Iris pigment epithelial cell (primary cell): ENCODE measurements at places on chromosomes 12 and 14.

DNA sequence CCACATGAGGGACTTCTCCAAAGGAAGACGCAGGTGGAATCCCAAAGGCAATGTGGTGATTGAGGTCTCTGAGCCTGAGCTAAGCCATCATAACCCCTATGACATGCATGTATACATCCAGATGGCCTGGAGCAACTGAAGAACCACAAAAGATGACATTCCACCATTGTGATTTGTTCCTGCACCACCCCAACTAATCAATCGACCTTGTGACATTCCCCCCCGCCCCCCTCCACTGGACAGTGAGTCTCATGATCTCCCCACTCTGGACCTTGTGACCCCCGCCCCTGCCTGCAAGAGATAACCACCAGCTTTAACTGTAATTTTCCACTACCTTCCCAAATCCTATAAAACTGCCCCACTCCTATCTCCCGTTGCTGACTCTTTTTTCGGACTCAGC, 87.9 kb downstream of the VCPKMT start:
- DNase-seq = no peak

DNA sequence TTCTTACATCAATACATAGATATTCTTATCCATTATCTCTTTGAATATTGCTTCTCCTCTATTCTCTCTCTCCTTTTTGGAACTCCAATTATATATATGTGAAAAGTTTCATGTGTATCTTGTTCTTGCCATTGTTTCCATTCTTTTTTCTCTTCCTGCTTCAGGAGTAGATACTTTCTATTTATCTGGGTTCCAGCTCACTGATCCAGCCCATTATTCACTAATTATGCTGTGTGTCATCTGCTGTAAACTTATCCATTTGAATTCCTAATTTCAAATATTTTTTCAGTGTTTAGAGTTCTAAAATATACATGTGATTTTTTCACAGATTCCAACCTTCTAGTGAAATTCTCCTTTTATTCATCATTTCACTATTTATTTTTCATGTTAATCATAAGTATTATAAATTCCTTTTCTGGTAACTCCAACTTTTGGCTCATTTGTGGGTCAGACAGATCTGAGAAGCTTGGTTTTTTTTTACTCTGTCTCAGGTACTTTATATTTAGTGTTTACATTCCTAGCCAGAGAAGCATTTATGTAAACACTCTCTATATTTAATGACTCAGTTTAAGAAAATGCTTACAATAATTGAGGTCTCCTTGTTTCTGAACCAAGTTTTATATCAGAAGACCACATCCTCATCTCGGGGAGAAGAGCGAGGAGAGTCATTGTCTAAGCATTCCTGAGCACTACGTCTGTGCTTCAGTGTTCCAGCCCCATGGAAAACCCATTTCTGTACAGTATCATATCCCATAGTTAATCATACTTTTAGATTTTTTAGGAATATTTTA, 15.9 kb upstream of the AMIGO2 start:
- DNase-seq = peak; percentile 88

DNA sequence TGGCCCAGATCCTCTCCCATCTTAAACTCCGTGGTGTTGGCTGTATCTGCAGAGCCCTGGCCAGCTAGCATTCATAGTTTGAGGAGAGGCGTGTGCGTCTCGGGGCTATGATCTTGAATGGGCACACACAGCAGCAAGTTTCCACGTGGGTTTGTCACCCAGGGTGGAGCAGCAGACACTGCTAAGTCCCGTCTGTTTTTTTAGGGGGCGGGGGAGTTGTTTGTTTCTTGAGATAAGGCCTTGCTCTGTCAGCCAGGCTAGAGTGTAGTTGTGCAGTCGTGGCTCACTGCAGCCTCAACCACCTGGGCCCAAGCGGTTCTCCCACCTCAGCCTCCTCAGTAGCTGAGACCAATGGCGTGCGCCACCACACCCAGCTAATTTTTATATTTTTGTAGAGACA, 20.1 kb upstream of the TEX22 start:
- no peak for DNase-seq

DNA sequence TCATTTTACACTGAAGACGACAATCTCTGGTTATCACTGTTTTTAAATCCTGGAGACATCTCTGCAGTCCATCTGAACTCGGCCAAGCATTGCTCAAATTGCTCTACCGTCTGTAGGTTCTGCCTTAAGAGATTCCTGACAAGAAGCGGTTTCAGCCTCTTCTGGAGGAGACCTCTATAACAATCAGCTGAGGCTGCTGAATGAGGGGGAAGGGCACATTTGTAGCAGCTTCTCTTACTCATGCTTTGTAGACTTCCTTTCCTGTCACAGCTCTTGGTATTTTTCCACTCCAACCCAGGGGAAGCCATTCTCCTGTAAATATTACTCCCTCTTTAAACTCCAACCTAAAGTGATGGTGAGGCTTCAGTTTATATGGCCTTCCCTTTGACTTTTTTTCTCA, 3.0 kb downstream of the ARG2 start:
- DNase-seq = peak; percentile 90

GRCh38 chr12:24256684-24257083, 307.2 kb upstream of the SOX5 start:
- DNase-seq = no peak

DNA sequence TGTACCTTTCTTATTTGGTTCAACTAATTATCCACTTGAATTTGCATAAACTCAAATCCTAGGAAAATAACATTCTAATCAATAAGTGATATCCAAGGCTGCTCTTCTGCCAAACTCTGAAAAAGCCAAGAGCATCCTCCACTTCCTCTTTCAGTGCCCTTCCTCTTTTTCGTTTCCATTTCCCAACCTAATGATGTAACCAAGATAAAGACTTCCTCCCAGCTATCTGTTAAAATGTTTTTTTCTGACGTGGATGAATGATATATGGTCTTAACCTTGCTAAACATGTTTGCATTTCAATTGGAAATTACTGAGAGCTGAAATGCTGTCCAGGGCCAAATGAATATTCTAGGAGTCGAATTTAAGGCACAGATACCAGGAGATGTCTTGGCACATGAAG, 459.5 kb upstream of the PDE3A start:
- no peak for DNase-seq

- DNase-seq = no peak
Observed at GRCh38 chr14:80944861-80945617, 3.5 kb upstream of the CEP128 start.

DNA sequence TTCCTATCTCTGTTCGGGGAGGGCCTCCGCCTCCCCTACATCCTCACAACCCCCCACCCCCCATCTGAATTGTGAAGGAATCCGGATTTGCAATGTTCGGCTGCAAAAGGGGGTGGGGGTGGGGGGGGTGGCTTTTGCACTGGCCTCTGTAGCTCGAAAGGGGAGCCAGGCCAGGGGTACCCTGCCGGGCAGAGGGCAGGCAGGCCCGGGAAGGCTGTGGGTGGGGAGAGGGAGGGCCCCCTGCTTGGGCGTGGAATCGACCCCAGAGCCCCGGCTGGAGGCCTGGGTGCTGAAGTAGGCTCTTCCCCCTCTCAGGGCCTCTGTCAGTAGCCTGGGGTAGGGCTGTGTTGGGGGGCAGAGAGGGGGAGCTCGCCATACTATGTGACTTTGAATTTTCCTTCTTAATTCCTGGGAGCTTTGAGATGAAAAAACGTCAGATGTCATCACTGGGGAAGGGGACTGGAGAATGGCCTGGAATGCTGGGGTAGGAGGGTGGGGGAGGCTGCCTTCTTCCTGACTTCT, 1.1 kb downstream of the LRP1 start:
- DNase-seq = no peak

DNA sequence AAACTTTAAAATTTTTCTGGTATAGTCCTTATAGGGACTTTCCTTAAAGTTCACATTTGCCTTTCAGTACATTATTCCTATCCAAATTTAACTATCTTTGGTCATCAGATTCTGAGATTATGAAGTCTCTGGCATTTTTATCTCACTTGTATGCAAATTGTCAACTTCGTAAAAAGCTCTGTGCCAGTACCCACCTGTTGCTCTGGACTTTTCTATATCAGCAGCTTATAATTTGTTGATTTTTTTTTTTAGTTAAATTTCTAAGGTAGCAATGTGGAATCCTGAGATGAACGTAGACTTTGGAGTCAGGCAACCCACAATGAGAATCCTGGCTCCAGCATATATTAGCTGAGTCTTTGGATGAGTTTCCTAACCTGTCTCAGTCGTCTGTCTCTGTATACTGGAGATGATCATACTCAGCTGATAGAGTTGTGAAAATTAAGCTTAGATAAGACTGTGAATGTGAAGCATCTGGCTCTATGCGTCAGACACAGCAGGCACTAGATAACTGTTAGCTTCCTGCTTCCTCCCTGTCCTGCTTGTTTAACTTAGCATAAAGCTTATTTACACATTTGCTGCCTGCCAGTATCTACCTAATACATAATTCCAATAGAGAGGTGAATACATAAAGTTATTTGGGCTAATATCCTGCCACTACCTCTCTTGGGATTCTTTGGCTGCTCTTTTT, 59.8 kb downstream of the MARK3 start:
- DNase-seq = peak; percentile 94

DNA sequence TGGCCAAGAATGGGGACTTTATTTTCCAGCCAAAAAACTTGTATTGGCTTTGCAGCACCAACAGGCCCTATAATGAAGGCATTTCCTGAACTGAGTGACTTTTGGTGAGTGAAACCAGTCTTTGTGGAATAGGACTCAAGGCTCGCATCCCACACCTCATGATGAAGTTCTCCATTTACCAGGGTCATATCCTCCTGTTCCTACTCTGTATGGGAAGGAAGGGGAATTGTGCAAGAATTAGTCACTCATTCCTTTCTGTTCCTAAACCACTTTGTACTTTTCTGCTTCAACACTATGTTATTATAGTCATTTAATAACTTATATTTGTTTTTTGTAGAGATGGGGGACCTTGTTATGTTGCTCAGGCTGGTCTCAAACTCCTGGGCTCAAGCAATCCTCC, 2.3 kb upstream of the SPATS2 start:
- peak; percentile 89 for DNase-seq

DNA sequence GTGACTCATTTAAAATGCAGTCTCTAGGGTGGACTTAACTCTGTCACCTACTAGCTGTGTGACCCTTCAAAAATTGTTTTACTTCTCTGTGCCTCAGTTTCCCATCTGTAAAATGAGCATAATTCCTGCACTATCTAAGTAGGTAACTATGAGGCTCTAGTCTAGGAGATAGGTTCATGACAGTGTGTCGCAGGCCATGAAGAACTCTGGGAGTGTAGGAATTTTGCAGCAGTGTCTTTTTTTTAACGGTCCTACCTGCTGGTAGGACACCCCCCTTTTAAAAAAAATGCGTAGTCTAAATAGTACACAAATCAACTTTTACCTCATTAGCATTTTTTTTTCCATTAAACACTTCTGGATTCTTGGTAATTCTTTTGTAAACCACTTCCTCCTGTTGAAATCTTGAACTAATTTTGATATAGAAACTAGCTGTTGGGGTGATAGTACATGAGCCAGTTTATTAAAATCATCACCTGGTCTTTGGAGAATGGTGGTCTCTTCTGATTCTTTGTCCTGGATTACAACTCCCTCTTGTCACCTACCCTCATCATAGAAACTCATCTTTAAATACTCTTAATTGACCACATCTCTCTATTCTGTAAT, 86.0 kb upstream of the SLC38A2 start:
- DNase-seq = no peak

DNA sequence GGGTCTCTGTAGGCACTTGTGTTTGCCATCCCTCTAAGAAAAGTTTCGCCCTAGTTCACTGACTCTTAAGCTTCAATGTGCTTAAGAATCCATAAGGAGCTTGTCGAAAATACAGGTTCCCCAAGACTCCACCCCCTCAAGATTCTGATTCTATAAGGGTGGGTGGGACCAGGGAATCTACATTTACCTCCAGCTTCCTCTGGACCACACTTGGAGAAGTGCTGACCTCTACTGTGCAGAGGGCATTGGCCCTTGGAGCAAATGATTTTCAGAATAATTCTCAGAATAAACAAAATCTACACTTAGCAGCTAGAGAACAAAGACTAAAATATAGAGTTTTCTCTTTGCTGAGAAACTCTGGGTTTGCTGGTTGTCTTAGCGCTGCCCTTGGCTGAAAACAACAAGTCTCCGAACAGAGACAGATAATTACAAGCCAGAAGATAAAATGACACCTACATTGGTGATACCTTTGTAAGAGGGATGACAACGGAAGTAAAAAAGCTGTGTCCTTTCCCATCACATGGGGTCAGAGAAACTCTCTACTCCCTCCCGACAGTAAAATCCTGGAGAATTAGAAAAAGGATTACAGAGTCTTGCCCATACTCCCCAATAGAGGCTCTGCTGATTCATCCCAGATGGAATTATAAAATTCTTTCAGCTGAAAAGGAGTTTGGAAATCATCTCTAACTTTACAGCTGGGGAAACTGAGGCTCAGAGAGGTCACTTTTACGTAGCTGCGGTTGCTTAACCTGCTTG, 4.8 kb downstream of the TGFB3 start:
- no peak for DNase-seq

- DNase-seq = no peak
Observed at GRCh38 chr14:59239022-59239421, 50.6 kb downstream of the DAAM1 start.

DNA sequence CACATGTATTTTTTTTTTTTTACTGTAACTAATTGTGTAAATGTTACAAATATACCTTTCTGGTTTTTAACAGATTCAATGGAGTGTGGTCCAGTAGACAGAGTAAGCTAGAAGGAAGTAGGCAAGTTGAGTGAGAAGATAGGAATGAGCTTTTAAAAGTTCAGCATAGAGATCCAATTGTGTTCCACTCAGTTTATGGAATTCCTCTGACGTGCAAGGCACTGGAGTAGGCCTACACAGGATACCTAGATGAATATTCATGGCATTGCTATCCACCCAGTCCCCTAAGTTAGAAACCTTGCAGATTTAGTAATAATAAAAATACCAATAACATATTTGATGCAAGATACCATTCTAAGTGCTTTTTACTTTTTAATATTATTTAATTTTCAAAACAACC, 225.6 kb upstream of the ARID2 start:
- DNase-seq = no peak

GRCh38 chr14:91286530-91286937, 42.0 kb upstream of the GPR68 start:
- DNase-seq = peak; percentile 56

GRCh38 chr14:30620178-30620577, 1.9 kb upstream of the SCFD1 start:
- peak; percentile 85 for DNase-seq

- no peak for DNase-seq
Observed at GRCh38 chr12:51901881-51902280, 5.4 kb upstream of the ACVRL1 start.

GRCh38 chr14:69932391-69932790, 53.2 kb downstream of the SMOC1 start:
- no peak for DNase-seq

DNA sequence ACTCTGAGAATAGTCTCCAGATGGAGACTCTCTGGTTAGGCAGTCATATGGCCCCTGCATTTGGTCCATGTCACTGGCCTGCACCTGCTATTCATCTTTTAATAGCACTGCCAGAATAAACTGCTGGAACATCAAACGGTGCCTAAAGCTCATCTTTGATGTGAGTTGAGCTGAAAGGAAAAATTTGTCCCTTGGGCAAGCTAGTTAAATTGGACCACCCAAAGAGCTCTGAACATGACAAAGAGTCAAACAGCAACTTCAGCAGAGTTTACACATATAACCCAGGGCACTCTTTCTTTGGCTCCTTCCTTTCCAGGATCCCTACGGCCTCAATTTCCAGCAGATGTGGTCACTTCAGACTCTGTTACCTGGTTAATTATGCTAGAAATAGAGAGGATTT, 269.9 kb downstream of the RPL10L start:
- no peak for DNase-seq

GRCh38 chr14:31837031-31837430, 240.1 kb upstream of the ARHGAP5 start:
- DNase-seq = no peak
